Stimulated activated naive CD8-positive, alpha-beta T cell treated with anti-CD3 and anti-CD28 coated beads, Interleukin-15, Interleukin-2, amounts not matched to agents 100 U/mL and 50 U/mL, for 24 hours (primary cell): ENCODE measurements at places on chromosomes 2 and 18.

GRCh38 chr18:79871481-79872091 is 73.8 kb downstream of the KCNG2 start:
- no peak for DNase-seq

GRCh38 chr18:10442551-10442971 is 11.9 kb upstream of the APCDD1 start:
- no peak for DNase-seq

- no peak for DNase-seq
These were observed 466.4 kb upstream of the CWC22 start for GRCh38 chr2:180473456-180473855.

DNA sequence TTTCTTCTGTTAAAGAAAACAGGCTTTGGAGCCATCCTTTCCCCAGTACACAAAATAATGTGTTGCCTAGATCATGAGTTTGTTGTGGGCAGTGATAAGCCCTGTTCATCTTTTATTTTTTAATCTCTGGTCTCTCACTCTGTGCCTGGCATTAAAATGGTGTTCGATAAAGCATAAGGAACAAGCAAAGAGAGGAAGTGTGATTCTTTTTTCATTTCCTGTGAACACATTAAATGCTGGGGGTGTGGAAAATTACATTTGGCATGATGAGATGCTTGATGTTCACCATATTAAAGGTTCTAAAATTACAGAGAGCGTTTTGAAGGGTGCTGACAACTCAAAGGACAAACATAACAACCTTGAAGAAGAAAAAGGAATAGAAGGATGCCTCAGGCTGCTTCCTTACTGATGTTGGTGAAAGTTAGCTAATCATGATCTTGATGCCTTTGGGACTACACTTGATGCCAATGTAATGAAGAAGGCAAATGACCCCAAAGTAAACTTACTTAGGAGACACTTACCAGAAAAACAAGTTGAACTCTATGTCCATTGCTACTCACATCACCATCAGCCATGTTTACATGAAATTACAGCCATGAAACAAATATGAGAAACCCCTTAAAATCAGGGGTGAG is 33.0 kb downstream of the TMEFF2 start:
- DNase-seq = no peak

DNA sequence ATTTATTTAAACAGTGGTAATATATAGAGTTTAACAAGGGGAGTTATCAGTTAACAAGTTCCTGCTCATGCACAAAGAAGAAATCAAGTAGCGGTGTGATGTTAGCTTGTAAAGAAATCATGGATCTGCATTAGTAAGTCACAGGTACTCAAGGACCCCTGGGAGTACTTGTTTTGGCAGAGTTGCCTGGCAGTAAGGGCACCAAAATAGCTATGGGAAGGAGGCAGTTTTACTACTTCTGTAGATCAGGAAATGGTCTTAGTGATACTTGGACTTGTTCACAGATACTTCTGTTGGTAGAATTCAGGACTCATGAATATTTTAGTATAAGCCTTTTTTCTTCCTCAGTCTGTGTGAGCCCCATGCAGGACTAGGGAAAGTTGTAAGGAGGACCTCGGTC is 107.3 kb upstream of the IL1R2 start:
- no peak for DNase-seq

- DNase-seq = no peak
These were observed 361.5 kb upstream of the RAB12 start for GRCh38 chr18:8247700-8248099.

GRCh38 chr18:35658112-35658511 is 76.6 kb downstream of the GALNT1 start:
- DNase-seq = no peak

DNA sequence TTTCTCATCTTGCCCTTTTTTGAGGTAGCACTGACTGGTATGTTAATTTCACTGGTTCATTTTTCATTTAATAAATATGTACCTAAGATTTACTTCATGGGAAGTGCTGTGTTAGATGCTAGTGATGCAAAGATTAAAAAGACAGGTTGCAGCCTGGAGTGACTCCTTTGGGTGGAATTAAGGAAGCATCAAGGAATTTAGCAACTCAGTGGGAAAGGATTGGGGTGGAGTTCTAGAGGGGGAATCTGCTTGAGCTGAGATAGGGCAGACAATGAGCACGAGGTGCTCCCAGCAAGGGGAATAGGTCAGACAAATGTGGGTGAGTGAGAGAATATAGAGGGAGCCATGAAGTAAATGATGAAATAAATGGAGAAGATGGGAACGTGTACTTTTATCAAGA is 57.0 kb downstream of the LYPD6 start:
- no peak for DNase-seq
